H9 (cell line): ENCODE measurements at places on chromosomes 4 and X. TPM values are rescaled to one million over a fixed set of nuclear protein-coding genes. Genes with fewer than 3 reads are reported as not detected.

- DNase-seq = no peak
These were observed 288.3 kb downstream of the ZNF674 start for GRCh38 chrX:46256875-46257274.

- DNase-seq = no peak
These were observed 18.5 kb downstream of the MAGEA9B start for GRCh38 chrX:149568701-149569296.

- no peak for DNase-seq
These were observed 1.6 kb upstream of the CHIC2 start for GRCh38 chr4:54066088-54066415.

DNA sequence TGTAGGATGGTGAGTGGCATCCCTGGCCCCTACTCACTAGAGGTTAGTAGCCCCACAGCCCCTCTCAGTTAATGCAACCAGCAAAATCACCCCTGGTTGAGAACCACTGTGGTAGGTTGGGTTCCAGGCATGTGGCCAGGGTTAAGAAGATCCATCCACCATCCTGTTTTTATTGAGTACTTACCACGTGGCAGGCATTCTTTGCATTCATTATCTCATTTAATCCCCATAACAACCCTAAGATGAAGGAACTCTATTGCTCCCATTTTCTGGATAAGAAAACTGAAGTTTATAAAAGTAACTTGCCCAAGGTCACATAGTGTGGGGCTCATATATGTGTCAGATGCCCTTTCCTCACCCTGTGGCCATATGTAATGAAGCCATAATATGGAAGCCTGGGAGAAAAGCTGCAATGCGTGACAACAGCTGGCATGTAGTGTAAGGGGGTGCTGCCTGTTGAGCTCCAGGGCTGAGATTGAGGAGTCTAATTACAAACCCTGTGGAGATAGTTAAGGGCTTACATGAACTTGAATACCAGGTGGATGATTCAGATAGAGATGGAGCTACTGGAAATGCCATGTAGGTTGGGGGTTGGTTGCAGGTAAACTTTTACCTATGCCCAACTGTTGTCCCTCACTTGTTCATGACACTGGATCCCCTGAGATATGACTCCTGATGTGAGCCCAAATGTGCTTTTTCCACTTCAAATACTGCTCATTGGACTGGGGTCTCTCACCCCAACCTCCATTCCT lies 100.2 kb upstream of the PGRMC2 start:
- DNase-seq = no peak

- DNase-seq = no peak
These were observed 1986.7 kb downstream of the PCDH7 start for GRCh38 chr4:32706893-32707292.

GRCh38 chrX:133185938-133186337 lies 32.2 kb downstream of the TFDP3 start:
- DNase-seq = no peak

FGA gene
- not detected in 2 replicates for total RNA-seq

DNA sequence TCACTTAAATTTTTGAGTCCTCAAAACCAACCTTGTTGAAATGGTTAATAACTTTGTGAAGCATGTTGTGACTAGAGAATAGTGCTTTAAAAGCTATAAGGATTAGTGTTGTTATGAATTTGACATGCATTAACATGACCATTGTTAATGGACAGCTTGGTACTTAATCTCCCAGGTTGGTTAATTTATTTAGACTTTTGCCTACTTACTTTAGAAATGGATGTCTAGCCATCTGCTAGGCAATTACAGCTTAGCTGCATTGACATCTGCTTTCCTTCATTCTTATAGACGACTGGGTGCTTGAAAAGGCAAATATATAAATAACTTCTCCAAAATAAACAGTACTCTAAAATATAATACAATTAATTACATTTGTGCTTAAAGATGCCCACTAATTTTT lies 368.0 kb downstream of the CCSER1 start:
- no peak for DNase-seq

DNA sequence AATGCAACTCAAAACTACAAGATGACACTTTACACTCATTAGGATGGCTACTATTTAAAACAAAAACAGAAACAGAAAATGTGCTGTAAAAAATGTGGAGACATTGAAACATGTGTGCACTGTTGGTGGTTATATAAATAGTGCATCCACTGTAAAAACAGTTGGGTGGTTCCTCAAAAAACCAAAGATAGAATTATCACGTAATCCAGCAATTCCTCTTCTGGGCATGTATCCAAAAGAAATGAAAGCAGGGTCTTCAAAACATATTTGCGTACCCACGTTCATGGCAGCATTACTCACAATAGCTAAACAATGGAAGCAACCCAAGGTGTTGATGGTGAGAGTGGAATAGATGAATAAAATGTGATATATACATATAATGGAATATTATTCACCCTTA lies 967.2 kb downstream of the TRAM1L1 start:
- no peak for DNase-seq

XG gene
- total RNA-seq = 1.1 and 1.7 TPM in 2 replicates

DNA sequence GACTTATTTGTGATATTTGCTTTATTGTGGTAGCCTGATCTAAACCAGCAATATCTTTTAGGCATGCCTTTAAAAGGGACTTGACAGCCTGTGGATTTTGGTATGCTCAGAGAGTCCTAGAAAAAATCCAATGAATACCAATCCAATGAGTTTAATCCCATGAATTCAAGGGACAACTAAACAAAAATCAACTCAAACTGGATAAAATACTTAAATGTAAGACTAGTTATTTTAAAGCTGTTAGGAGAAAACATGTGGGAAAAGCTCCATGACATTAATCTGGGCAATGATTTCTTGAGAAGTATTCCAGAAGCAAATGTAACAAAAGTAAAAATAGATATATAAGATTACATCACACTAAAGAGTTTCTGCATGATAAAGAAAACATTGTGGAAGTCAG lies 711.5 kb upstream of the PITX2 start:
- no peak for DNase-seq

DNA sequence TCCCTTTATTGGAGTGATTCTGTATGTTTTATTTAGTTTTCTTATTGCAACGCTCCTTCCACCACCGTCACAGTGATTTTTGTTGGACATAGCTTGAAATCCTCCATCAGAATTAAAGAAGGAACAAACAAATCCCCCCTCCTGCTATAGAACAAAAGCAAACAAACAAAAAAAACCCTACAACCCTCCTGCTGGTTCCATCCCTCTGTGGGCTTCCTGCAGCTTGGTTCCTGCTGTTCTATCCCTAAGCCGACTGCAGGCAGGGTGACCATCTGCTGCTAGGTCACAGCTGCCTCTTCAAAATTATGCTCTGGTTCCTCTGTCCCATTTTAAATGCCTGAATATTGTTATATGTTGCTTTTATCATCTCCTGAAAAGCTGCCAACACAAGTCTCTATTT lies 116.8 kb upstream of the AGA start:
- peak; percentile 43 for DNase-seq

ANXA10 gene
- not detected in 2 replicates for total RNA-seq

ZCCHC18 gene
- 1.5 and 1.8 TPM in 2 replicates for total RNA-seq

GRCh38 chr4:24094726-24095125 lies 204.9 kb upstream of the PPARGC1A start:
- no peak for DNase-seq
